NCI-H524 (cell line): ENCODE measurements at places on chromosomes 7 and 10.
A peak's percentile ranks its signal among the peaks of the same experiment; 100 is the strongest.

DNA sequence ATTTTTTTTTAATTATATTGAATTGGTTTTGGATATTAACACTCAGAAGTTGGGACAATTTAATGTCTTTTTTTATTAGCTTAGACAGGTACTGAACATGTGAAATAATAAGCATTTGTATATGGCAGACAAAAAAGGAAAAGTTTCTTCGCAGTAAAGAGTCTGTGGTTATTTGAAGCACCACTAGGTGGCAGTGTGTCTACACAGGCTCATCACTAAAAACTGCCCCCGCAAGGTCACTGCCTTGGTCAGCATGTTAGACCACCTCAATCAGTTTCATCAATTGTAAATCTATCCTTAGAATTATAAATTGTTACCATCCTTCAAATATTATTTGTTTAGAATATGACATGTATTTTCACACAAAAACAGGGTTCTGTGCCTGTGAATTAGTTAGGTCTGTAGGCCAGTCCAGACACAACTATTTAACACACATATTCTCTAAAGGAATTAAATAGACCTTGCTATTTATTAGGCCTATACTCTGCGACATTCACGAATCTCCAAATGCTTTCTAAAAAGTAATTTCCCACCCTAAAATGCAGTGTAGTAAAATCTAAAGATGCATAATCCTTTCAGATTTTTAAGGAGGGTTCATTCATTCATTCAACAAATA, 17.0 kb downstream of the PNLIPRP3 start:
- DNase-seq: peak; percentile 9

DNA sequence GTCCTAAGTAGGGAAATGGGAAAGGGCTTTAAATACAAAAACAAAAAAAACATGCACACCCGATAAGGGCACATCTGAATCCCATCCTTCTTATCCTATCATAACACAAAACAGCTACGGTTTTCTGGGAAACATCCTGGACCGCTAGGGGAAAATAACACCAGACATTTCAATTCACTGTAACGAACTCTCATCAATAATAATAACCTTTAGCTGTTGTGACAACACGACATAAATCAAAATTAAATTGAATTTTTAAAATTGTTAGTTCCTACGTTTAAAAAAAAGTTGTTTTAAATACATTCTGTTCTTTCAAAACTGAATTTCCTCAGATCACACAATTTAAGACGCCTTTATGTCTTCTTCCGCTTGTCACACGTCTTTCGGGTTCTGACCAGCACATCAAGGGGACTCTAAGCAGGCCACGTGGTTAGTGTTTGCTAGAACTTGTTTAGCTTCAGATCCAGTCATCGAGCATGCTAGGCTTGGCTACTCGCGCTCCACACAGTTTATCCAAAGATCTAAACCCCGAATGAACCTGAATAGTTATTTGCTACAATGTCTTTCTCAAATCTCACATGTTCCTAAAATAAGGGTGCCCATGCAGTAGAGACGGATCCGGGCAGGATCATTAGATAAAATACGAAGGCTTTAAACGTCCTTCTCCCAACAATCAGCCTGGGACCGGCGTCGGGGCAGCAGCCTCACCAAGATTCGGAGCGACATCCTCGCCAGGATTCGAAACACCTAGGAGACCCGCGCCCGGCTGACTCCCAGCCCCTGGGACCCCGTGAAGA, 839 bp downstream of the IKZF5 start:
- no peak for DNase-seq

DNA sequence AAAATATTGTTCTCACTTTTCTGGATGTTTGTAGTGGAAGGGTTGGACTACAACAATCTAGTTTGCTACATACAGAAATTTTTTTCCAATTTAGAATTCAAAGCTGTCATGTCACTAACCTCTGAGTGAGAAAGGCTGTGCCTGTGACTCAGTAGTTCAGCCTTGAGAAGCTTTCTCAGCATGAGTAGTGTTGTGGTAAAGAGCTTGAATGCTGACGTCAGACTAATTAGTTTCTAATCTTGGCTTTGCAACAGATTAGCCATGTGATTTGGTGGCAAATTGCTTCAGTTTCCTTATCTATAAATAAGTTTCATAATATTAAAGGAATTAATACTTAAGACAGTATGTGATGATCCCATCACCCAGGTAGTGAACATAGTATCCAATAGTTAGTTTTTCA, 83.8 kb downstream of the ABCA13 start:
- DNase-seq: no peak

DNA sequence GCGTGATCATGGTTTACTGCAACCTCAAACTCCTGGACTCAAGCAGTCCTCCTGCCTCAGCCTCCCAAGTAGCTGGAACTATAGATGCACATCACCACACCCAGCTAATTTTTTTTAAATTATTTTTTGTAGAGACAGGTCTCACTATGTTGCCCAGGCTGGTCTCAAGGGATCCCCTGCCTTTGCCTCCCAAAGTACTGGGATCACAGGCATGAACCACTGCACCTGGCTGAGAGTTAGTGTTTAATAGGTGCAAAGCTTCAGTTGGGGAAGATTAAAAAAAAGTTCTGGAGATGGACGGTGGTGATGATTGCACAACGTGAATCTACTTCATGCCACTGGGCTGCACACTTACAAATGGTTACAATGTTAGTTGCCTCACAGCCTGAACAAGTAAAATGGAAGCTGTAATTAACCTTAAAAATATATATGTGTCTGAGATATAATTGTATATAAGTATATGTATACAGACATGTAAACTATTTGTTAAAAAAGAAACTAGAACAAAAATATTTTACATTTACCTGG, 106.4 kb upstream of the ZNF438 start:
- DNase-seq: no peak

DNA sequence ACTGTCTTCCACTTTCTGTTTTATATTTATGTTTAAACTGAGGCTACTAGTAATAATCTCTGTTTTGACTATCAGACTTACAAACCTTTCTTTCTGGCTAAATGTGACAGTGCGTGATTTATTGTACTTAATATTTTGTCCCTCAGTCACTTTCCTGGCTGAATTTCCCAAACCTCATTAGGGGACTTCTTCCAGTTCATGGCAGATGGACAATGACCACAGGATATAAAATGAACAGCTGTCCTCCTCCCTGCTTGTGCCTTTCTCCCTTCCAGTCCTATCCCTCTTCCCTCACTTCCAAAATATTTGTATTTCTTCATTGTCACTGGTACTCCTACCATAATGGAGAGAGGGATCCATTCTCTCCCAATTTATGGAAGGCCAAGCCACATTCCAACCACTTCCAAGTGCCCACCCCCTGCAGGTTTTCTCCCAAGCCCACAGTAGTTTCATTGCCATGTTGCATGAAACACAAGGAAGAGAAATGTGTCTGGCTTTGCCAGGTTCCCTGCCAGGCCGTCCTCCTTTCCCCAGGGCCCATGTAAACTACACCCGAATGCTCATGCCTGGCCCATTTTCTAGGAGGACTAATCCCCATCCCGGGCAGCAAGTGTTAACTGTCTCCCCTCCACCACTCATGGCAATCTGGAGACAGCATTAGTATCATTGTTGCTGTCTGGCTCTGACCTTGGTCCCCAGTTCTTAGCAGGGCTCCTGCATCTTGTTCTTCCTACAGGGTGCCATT, 269.5 kb upstream of the SLC26A5 start:
- peak; percentile 25 for DNase-seq
